WTC11 (cell line): ENCODE measurements at places on chromosomes 12 and 14. TPM values are rescaled to one million over a fixed set of nuclear protein-coding genes. Genes with fewer than 3 reads are reported as not detected.

- peaks cover 31% of the 10 kb centered on the region for H3K4me1 ChIP-seq
- peak overlapping the region; percentile 47 for H3K27ac ChIP-seq
- H3K27me3 ChIP-seq = no peaks in the 10 kb centered on the region
- no peak for DNase-seq
Measured at GRCh38 chr12:79597910-79598309, 92.9 kb downstream of the PAWR start.

- H3K27ac ChIP-seq = no peak overlapping the region
- no peaks in the 10 kb centered on the region for H3K4me1 ChIP-seq
- peaks cover 7% of the 10 kb centered on the region; the same call in 1 of the 2 replicates for H3K27me3 ChIP-seq
- peaks cover 25% of the 10 kb centered on the region for H3K36me3 ChIP-seq
- no peak for DNase-seq
- no peak overlapping the region for H3K4me3 ChIP-seq
Measured at GRCh38 chr14:105563347-105563737, 37.0 kb downstream of the TMEM121 start.

DNA sequence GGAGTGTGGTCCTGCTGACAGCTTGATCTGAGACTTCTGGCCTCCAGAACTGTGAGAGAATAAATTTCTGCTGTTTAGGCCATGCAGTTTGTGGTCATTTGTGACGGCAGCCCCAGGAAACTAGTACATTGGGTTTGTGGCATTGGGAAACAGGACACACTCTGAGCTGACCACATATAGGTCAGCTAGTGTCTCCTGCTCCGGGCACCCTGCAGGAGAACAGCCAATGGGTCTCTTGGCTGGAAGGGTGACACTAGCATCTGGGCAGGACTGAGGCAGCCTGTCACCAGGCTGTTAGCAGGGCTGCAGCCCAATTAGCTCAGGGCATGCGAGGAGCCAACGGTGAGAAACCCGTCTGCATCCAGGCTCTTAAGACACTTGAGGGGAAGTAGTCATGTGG is 83.2 kb downstream of the PITPNM2 start:
- H3K36me3 ChIP-seq = no peaks in the 10 kb centered on the region
- H3K4me3 ChIP-seq = no peak overlapping the region
- no peak for DNase-seq
- H3K27me3 ChIP-seq = no peaks in the 10 kb centered on the region

DNA sequence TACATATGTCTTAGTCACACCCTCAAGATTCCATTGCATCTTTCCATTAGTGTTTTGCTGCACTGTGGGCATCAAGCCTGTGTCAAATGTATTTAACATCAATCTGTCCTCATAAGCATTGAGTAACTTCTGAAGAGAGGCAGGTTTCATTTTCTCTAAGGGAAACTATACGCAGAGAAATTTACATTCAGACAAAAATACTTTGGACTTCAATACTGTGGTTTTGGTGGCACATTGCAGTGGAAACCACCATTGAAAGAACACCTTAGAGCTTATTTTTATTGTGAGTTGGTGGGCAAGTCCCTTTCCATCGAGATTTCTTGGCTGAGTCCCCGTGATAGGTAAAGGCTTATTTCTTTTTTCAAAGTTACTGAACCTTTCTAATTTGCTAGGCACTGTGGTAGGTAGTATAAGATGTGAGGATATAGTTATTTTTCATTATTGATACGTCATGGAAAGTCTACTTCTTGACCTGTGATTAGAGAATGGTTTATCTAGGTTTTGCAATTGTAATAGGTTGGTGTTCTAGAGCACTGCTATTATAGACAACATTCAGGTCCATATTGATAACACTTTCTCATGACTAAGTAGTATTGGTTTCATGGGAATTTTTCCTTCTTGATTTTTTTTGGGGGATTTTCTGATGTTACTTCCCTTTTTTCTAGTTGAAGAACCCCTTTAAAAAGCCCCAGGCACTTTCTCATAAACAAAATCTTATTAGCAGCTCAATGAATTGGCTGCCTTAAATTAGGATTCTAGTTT is 81.9 kb downstream of the CFAP54 start:
- H3K27ac ChIP-seq = no peak overlapping the region
- no peaks in the 10 kb centered on the region for H3K36me3 ChIP-seq
- no peak for DNase-seq
- H3K4me3 ChIP-seq = no peak overlapping the region
- no peaks in the 10 kb centered on the region for H3K4me1 ChIP-seq
- no peaks in the 10 kb centered on the region for H3K27me3 ChIP-seq

- H3K27ac ChIP-seq = no peak overlapping the region
- H3K4me3 ChIP-seq = no peak overlapping the region
- H3K36me3 ChIP-seq = peaks cover 6% of the 10 kb centered on the region
- no peaks in the 10 kb centered on the region for H3K4me1 ChIP-seq
- H3K27me3 ChIP-seq = no peaks in the 10 kb centered on the region
Measured at GRCh38 chr14:51014086-51014485, 69.8 kb upstream of the PYGL start.

GRCh38 chr14:21070083-21070609 is at the start of gene ARHGEF40:
Gene ARHGEF40 (plus strand): TSS chr14:21070304. CDS start chr14:21070397, 93 bp downstream.
- H3K4me1 ChIP-seq = peaks cover 33% of the 10 kb centered on the region
- H3K27ac ChIP-seq = peak within 1 kb of the TSS; percentile 80
- H3K27me3 ChIP-seq = peaks cover 5% of the 10 kb centered on the region; the same call in 1 of the 2 replicates
- peak within 1 kb of the TSS; percentile 89 for H3K4me3 ChIP-seq

DNA sequence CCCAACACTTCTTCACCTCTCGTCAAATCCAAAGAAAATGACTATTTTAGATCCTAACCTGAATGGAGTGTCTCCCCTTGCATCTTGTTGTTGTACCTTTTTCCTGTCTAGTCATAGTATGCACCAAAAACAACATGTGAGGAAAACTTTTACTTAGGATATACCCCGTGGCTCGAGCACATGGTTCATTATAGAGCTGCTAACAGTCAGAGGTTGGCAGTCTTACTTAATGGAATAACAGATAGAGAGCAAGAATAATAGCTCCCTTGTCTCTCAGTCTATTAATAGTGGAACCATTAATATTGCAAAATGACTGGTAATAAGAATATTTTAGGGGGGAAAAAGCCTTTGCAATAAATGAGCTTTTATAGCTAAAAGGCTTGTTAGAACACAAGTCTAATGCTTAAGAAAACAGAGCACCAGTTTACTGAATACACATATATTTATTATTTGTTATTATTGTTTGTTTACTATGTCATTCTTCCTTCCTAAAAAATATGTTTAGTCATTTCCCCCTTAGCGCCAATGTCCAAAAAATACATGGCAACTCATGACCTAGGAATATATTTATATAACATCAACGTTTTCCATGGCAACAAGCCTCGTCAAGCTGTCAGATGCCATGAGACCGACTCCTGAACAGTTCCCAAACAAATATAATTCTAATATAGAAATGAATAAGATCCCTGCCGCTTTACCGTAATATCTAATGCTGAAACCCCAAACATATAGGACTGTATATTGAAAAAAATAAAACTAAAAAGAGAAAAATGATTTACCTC is 592.4 kb downstream of the SOX5 start:
- H3K36me3 ChIP-seq = no peaks in the 10 kb centered on the region
- H3K4me1 ChIP-seq = no peaks in the 10 kb centered on the region
- H3K4me3 ChIP-seq = no peak overlapping the region
- no peaks in the 10 kb centered on the region for H3K27me3 ChIP-seq

DNA sequence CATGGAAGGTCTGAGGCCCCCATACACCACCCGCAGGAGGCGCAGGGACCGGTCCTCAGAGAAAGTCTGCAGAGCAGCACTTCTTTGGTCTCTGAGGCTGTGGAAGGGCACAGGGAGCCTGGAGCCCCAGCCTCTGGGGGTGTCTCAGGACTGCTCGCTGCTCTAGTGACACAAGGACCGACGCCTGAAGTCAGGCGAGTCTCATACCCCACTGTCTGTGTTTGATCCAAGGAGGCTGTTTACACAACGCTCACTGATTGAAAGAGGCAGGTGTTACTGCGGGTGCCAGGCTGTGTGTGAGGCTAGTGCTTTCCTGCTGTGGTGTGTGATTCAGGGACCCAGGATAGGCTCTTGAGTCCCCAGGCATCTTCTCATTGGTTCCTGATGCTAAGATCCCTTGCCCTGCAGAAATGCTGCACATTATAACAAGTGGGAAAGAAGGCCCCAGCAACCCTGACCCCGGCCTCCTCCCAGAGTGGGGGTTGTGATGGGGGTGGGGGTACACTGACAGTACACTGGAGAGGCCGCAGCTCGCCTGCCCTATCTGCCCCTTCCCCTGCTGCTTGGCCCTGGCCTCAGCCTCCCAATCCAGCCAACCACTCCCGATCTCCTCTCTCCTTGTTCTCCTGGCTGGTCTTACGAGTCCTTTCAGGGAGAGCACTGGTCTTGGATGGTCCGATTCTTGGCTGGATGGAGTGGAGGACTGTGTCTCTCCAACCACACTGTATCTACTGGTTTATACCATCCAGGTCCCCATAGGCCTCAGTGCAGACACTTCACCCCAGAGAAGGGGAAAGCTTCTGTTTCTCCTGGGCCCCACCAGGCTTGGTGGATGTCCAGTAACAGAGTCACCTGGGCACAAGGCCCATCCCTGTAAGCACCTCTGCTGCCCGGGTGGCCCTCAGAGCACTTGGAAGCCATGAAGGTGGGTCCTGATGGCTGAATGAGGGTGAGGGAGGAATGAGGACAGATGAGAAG is 6.6 kb downstream of the CACNA2D4 start:
- H3K27me3 ChIP-seq = peaks cover 5% of the 10 kb centered on the region; the same call in 1 of the 2 replicates
- no peak overlapping the region for H3K27ac ChIP-seq
- DNase-seq = no peak
- peaks cover 7% of the 10 kb centered on the region; the same call in 1 of the 2 replicates for H3K4me1 ChIP-seq
- no peak overlapping the region for H3K4me3 ChIP-seq

Gene TMEM119
- 0.16 to 0.25 TPM (median 0.20 TPM) in 3 replicates for total RNA-seq

Gene CLEC6A
- 0.11 to 0.20 TPM in 2 of 3 replicates, not detected in the other for total RNA-seq

Gene ANO2
- total RNA-seq = 2.8 to 4.0 TPM (median 3.1 TPM) in 3 replicates

Gene TNFAIP2
- total RNA-seq = 19.6 to 25.2 TPM (median 24.1 TPM) in 3 replicates
